Ascending aorta (tissue), 2 donors: ENCODE measurements at places on chromosomes 16 and 17. TPM values are rescaled to one million over a fixed set of nuclear protein-coding genes. Genes with fewer than 3 reads are reported as not detected.

The MRPL10 gene
- total RNA-seq, result 13.7 TPM

The PRDM7 gene
- not detected for total RNA-seq

The SMTNL2 gene
- 15.6 TPM for total RNA-seq

The TBC1D16 gene
- total RNA-seq, result 55.6 TPM

The TAC4 gene
- total RNA-seq, result not detected

The AGRP gene
- not detected for total RNA-seq

The IFI35 gene
- total RNA-seq, result 45.2 TPM

GRCh38 chr16:87580855-87581261, 21.4 kb upstream of the JPH3 start:
- no peaks in the 10 kb centered on the region for H3K36me3 ChIP-seq
- H3K27ac ChIP-seq, result no peak overlapping the region
- DNase-seq, result no peak

GRCh38 chr17:4176808-4177472, 33.9 kb downstream of the CYB5D2 start:
- H3K4me1 ChIP-seq, result no peaks in the 10 kb centered on the region
- H3K4me3 ChIP-seq, result no peak overlapping the region
- no peak for DNase-seq
- peaks cover 96% of the 10 kb centered on the region for H3K36me3 ChIP-seq
- H3K27me3 ChIP-seq, result no peaks in the 10 kb centered on the region
- no peak overlapping the region for H3K27ac ChIP-seq

DNA sequence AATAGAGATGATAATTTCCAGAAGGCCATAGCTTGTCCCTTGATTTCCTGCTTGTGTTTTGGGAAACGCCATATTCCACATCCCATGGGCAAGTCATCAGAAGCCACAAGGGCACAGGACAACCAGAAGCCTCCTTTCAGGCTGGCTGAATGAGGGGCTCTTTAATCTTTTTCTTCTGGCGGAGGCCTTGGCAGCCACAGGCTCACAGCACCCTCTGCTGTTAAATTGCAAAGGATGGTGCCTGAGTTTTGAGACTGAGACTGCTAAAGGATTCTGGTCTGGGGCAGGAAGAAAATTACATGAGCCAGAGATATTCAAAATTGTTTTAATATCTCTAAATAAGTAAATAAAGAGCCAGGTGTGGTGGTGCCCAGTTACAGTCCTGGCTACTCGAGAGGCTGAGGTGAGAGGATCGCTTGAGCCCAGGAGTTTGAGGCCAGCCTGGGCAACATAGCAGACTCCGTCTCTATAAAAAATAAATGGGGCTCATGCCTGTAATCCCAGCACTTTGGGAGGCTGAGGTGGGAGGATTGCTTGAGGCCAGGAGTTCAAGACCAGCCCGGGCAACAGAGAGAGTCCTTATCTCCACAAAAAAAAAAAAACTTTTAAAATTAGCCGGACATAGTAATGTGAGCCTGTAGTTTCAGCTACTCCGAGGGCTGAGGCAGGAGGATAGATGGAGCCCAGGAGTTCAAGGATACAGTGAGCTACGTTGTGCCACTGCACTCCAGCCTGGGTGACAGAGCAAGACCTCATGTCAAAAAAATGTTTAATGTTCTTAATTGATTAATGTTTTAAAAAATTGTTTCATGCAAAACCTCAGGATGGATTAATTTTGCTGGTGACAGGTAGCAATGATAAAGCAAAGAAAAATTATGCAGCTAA, 26.3 kb downstream of the AARSD1 start:
- H3K4me1 ChIP-seq, result no peaks in the 10 kb centered on the region
- H3K36me3 ChIP-seq, result no peaks in the 10 kb centered on the region
- no peak overlapping the region for H3K27ac ChIP-seq
- H3K27me3 ChIP-seq, result no peaks in the 10 kb centered on the region

- no peaks in the 10 kb centered on the region for H3K36me3 ChIP-seq
- no peaks in the 10 kb centered on the region for H3K4me1 ChIP-seq
- no peak overlapping the region for H3K27ac ChIP-seq
- H3K27me3 ChIP-seq, result no peaks in the 10 kb centered on the region
Observed at GRCh38 chr16:19831678-19832077, 53.0 kb downstream of the GPRC5B start.

DNA sequence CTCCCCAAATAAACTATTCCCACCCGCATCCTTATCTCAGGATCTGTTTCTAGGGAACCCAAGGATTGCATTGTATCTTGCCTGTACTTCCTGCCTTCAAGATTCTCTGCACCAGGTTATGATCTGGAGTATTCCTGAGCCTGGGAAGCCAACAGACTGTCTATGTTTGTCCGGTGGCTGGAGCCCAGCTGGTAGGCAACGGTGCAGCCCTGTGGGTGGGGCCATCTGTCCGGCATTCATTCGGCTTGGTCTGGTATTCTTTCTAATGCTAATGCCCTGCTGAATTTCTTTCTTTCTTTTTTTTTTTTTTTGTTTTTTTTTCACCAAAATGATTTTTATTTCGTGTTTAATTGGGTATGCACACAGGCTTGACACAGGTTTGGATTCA, 20.7 kb upstream of the TVP23A start:
- no peak overlapping the region for H3K4me3 ChIP-seq
- no peaks in the 10 kb centered on the region for H3K27me3 ChIP-seq
- no peak for DNase-seq
- no peaks in the 10 kb centered on the region for H3K36me3 ChIP-seq
- H3K27ac ChIP-seq, result no peak overlapping the region

GRCh38 chr16:58418601-58419000, 26.3 kb downstream of the GINS3 start:
- no peaks in the 10 kb centered on the region for H3K4me1 ChIP-seq
- H3K27ac ChIP-seq, result no peak overlapping the region
- H3K36me3 ChIP-seq, result no peaks in the 10 kb centered on the region
- DNase-seq, result no peak
- H3K4me3 ChIP-seq, result no peak overlapping the region

DNA sequence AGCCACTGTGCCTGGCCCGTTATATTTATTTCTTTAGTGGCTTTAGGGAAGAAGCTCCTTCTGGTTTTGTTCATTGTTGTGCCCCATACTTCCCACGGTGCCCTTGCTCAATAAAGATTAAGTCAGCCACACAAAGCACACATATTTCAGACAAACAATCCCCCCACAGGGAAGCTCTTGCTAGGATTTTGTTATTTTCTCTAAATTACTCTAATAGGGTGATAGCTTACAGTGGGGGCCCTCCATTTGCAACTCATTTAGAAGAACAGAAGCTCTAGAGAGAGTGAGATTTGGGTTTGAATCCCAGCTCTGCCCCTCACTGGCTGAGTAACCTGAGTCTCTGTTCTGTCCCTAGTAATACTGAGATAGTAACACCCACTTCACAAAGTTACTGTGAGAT, 499.9 kb downstream of the GRIN2A start:
- DNase-seq, result no peak
- no peaks in the 10 kb centered on the region for H3K27me3 ChIP-seq
- H3K4me3 ChIP-seq, result no peak overlapping the region
- no peaks in the 10 kb centered on the region for H3K4me1 ChIP-seq

DNA sequence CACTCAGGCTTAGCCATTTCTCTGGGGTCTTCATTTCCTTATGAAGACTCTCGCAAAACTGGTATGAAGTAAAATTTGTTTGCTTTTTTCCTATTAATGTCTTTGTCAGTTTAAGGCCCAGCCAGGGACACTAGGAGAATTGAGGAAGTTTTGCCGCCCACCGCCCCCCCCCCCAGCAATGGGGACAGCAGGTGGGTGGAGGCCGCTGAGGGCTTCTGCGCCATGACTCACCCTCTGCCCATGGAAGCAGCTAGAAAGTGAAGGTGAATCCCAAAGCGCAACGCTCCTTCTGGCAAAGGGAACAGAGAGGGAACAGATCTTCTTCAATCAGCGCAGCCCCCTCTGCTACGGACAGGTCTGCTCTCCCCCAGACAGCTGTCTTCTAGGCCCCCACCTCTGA, 49.7 kb downstream of the MARF1 start:
- peak overlapping the region; percentile 19 for H3K27ac ChIP-seq
- no peaks in the 10 kb centered on the region for H3K27me3 ChIP-seq
- DNase-seq, result no peak
- no peaks in the 10 kb centered on the region for H3K4me1 ChIP-seq

- DNase-seq, result no peak
- peaks cover 29% of the 10 kb centered on the region for H3K4me1 ChIP-seq
- no peaks in the 10 kb centered on the region for H3K27me3 ChIP-seq
- peak overlapping the region; percentile 60 for H3K27ac ChIP-seq
- peaks cover 19% of the 10 kb centered on the region for H3K36me3 ChIP-seq
Observed at GRCh38 chr16:72947379-72948237, 100.3 kb downstream of the ZFHX3 start.

- no peaks in the 10 kb centered on the region for H3K27me3 ChIP-seq
- H3K4me3 ChIP-seq, result no peak overlapping the region
- H3K27ac ChIP-seq, result no peak overlapping the region
- DNase-seq, result no peak
Observed at GRCh38 chr17:71969500-71969899, 151.3 kb upstream of the SOX9 start.

- peak overlapping the region; percentile 91 for H3K4me3 ChIP-seq
- H3K36me3 ChIP-seq, result no peaks in the 10 kb centered on the region
- peak overlapping the region; percentile 96 for H3K27ac ChIP-seq
- peaks cover 9% of the 10 kb centered on the region for H3K4me1 ChIP-seq
Observed at GRCh38 chr17:31549121-31549524, 157.6 kb downstream of the RAB11FIP4 start.

GRCh38 chr17:69173118-69173517, 31.4 kb upstream of the ABCA6 start:
- no peaks in the 10 kb centered on the region for H3K36me3 ChIP-seq
- H3K4me1 ChIP-seq, result no peaks in the 10 kb centered on the region
- no peak overlapping the region for H3K4me3 ChIP-seq
- H3K27ac ChIP-seq, result no peak overlapping the region

DNA sequence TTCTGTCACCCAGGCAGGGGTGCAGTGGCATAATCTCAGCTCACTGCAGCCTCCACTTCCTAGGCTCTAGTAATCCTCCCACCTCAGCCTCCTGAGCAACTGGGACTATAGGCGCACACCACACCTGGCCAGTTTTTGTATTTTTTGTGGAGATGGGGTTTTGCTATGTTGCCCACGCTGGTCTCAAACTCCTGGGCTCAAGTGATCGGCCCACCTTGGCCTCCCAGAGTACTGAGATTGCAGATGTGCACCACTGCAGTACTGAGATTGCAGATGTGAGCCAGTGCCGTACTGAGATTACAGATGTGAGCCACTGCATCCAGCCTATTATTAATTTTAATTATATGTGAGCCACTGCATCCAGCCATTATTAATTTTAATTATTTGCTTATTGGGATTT, 13.8 kb downstream of the CRK start:
- peaks cover 12% of the 10 kb centered on the region for H3K4me1 ChIP-seq
- H3K36me3 ChIP-seq, result peaks cover 3% of the 10 kb centered on the region
- no peaks in the 10 kb centered on the region for H3K27me3 ChIP-seq

GRCh38 chr16:24255456-24256371, at the start of gene CACNG3:
Gene CACNG3, plus strand, starts transcription at chr16:24256335. Its CDS starts 420 bp downstream, at chr16:24256755.
- no peak within 1 kb of the TSS for H3K27ac ChIP-seq
- no peaks in the 10 kb centered on the region for H3K27me3 ChIP-seq
- no peaks in the 10 kb centered on the region for H3K36me3 ChIP-seq

DNA sequence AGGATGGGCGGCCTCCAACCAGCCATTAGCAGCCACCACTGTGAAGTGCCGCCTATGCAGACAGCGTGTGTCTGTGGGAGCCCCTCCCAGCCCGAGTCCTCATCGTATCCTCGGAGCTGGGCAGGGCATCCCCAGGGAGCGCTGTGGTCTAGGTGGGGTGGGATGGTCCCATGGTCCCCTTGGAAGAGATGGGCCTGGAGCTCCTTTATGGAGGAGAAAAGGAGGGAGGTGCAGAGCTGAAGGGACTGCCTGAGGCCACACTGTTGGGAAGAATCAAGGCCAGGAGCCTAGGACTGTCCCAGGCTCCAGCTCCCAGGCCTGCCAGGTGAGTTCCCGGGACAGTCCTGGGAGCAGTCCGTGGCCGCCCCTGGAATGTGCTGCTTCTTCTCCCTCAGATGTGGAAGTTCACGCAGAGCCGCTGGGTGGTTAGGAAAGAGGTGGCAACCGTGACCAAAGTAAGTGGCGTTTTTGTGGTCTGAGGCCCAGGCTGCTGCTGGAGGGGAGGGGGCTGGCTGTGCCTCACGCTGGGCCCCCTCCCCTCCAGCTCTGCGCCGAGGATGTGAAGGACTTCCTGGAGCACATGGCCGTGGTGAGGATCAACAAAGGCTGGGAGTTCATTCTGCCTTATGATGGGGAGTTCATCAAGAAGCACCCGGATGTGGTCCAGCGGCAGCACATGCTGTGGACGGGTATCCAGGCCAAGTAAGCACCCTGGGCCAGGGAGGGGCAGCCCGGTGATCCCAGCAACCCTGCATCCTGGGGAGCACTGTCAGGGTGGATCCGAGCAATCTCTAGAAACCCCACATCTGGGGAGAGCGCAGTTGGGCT, 27.0 kb downstream of the POLR3E start:
- no peak for DNase-seq
- H3K27me3 ChIP-seq, result no peaks in the 10 kb centered on the region
- no peak overlapping the region for H3K27ac ChIP-seq
- H3K4me3 ChIP-seq, result no peak overlapping the region
- no peaks in the 10 kb centered on the region for H3K4me1 ChIP-seq

DNA sequence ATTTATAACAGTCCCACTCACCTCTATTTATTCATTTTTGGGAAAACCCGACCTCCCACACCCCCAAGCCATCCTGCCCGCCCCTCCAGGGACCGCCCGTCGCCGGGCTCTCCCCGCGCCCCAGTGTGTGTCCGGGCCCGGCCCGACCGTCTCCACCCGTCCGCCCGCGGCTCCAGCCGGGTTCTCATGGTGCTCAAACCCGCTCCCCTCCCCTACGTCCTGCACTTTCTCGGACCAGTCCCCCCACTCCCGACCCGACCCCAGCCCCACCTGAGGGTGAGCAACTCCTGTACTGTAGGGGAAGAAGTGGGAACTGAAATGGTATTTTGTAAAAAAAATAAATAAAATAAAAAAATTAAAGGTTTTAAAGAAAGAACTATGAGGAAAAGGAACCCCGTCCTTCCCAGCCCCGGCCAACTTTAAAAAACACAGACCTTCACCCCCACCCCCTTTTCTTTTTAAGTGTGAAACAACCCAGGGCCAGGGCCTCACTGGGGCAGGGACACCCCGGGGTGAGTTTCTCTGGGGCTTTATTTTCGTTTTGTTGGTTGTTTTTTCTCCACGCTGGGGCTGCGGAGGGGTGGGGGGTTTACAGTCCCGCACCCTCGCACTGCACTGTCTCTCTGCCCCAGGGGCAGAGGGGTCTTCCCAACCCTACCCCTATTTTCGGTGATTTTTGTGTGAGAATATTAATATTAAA, 638 bp upstream of the TMEM88 start:
- H3K4me1 ChIP-seq, result peaks cover 28% of the 10 kb centered on the region
- no peak overlapping the region for H3K4me3 ChIP-seq
- no peak for DNase-seq
- H3K27ac ChIP-seq, result no peak overlapping the region
- H3K36me3 ChIP-seq, result peaks cover 30% of the 10 kb centered on the region
- no peaks in the 10 kb centered on the region for H3K27me3 ChIP-seq

DNA sequence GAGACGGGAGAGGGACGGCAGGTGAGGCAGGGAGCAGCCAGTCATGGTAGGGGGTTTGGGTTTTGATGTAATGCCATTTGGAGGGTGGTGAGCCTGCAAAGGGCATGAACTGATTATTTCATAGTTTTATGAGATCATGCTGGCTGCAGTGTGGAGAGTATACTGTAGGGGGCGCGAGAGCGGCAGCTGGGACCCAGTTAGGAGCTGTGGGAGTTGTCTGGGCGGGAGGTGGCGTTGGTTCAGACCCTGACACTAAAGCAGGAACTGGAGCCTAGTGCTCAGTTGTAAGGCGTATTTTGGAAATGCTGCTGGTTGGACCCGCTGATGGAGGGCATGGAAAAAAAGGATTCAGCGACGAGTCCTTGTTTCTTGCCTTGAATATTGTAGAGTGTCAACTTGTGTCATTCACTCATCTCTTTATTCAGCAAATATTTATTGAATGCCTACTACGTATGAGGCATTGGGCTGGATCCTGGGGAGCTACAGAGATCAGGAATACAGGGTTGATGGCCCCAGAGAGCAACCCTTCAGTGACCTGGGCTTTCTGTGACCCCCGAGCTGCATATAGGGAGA, 23.7 kb upstream of the KDM8 start:
- DNase-seq, result peak; percentile 91
- no peaks in the 10 kb centered on the region for H3K4me1 ChIP-seq
- H3K4me3 ChIP-seq, result no peak overlapping the region
